Suppressor macrophage treated with lipopolysaccharide for 4 hours (primary cell): ENCODE measurements at places on chromosomes 5 and 9.

GRCh38 chr5:174567506-174568141, 156.8 kb upstream of the MSX2 start:
- no peak for DNase-seq

GRCh38 chr9:19386502-19387044, 6.5 kb upstream of the RPS6 start:
- peak; percentile 6 for DNase-seq

- DNase-seq: no peak
Measured at GRCh38 chr5:13640270-13640669, 304.2 kb downstream of the DNAH5 start.

- no peak for DNase-seq
Measured at GRCh38 chr5:61811052-61811451, 479.0 kb downstream of the ZSWIM6 start.

DNA sequence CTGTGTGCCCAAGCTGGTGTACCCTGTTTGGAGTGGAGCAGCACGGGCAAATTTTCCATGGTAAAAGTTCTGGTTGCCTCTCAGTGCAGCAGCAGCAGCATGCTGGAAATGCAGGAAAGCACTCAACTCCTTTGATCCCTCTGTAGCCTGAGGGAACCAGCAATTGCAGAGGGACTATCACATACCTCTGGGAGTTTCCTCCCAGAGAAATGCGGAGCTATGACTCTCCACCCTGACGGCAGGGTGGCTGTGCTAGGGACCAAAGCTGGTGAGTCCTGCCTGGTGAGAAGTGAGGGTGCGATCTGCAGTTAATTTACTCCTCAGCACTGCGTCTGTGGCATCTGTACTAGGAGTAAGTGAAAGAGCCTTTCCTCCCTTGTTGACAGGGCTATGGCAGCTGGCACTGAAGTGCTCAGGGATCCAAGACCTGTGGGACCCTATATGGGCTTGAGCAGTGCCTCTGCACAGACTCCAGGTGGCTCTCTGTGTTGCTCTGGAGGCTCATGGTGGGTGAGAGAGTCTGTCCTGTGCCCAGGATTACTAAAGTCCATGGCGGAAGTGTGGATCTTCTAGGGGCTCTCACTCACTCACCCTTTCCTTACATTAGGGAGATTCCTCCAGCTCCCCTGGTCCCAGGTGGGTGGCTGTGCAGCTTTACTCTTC, 601.2 kb upstream of the TYRP1 start:
- no peak for DNase-seq

GRCh38 chr9:84978661-84979060, 309.1 kb downstream of the NTRK2 start:
- no peak for DNase-seq

DNA sequence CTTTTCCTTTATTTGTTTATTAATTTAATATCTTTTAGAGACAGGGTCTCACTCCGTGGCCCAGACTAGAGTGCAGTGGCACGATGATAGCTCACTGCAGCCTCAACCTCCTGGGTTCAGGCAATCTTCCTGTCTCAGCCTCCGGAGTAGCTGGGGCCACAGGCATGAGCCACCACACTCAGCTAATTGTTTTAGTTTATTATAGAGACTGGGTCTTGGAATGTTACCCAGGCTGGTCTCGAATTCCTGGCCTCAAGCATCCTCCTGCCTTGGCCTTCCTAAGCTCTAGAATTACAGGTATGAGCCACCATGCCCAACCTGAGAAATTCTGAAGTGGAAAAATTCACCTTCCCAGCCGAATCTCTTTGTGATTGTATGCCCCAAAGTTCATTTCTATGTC, 139.4 kb upstream of the SLC12A2 start:
- no peak for DNase-seq

- DNase-seq: no peak
Measured at GRCh38 chr5:17037751-17038150, 101.7 kb upstream of the MYO10 start.

- no peak for DNase-seq
Measured at GRCh38 chr5:173205916-173206315, 29.1 kb downstream of the NKX2-5 start.

- no peak for DNase-seq
Measured at GRCh38 chr5:14506140-14506538, 75.5 kb upstream of the OTULINL start.

DNA sequence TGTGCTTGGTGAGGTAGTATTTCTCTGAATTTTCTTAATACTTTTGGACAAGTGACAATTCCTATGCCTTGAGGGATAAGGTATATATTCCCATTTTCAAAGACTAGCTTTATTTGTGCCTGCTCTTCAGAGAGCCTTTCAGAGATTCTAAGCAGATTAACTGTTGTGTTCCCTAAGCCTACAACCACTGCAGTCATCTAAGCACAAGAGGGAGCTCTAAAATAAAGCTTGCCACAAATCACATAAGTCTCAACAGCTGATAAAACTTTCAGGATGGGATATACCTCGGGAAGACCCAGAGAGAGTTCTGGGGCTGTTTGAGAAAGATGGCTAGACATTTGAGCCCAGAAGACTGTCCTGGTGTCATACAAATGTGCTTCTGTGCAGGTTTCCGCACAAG, 157.3 kb downstream of the CYLC2 start:
- DNase-seq: no peak

DNA sequence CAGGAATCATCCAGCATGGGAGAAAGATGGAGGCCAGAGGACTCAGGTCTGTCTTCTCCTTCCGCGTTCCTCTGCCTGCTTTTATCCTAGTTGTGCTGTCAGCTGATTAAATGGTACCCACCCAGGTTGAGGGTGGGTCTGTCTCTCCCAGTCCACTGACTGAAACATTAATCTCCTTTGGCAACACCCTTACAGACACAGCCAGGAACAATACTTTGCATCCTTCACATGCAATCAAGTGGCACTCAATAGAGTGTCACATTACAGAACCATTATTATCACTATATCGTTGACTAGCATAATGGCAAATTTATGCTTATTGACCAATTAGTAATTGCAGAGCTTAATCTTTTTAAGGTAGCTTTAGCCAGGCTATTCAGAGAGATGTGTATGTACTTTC, 64.8 kb downstream of the UNC13B start:
- no peak for DNase-seq
